ENCODE measurements at places on chromosomes 11 and 22.
A peak's percentile ranks its signal among the peaks of the same experiment; 100 is the strongest.

DNA sequence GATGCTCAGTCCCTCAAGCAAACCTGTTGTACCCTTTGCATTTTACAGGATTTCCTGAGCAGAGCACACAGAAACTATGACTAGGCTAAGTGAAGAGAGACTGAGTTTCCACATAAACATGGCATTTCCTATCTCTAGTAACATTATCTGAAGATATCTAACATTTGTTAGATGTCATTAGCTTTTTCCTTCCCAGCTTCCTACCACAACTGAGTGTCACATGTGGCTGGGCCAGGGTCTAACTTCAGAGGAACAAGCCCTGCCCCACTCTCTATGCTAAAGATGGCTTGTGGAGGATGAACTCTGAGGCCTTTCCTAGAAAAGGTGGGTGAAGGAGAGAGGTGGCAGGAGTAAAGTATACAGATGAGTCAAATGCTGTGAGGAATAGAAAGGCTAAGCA is 16.5 kb downstream of the C22orf42 start:
- no peak for DNase-seq

GRCh38 chr22:35914665-35915476 is 113.8 kb downstream of the RBFOX2 start:
- DNase-seq, result peak; percentile 62

DNA sequence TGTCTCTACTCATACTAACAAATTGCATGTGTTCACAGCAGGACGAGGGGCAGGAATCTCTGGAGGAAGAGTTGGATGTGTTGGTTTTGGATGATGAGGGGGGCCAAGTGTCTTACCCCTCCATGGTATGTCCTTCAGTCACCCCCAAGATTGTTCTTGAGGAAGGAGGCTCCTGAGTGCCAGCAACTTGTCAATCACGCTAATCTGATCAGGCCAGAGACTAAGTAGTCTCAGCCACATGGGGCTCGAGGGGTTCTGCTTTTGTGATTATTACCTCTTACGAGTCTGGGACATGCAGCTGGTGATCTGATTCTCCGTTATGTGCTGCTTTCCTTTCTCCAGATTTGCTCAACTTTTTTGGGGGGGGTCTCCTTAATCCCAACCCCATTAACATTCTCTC is 54.3 kb downstream of the CTNND1 start:
- no peak for DNase-seq

DNA sequence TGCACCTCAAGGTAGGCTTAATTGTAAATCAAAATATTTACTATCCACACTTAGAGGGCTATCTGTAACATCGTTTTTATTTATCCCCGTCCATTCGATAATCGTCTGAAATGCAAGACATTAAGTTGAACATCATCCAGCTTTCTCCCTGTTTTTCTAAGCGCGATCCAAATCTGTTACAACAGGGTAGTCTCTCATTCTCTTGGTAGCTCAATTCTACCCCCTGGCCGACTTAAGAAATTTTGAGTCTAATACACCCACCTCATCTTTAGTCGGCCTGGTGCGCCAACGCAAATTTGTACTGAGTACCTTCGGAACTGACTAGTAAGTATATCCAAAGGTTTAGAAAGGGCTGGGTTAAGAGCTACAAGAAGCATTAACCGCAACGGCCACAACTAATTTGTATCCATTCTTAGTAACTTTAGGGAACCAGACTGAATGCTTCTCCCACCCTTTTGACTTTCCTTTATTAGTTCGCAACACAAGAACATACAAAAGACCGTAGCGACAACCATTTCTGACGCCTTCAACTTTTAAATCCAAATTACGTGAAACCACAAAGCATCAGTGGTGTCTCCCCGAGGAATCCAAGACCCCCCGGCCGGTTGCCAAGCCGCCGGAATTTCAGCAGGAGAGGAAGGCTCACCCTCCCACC is 1.0 kb upstream of the ZNF143 start:
- DNase-seq, result peak; percentile 13

DNA sequence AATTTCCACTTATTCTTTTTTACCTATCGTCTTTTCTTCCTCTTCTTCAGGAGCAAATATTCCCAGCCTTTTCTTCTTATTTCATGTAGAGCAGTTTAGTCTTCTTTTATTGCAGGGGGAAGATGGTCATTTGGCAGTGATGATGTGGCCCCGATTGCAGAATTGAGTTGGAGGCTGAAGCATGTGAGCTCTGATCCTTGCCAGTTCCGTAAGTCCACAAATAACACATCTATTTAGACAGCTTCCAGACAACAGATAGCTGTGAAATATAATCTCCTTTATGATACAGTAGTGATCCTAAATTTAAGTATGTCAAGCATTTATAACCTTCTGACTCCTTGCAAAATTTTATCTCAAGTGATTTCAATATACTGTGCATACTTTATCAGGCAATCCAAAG is 27.5 kb downstream of the REXO2 start:
- no peak for DNase-seq

- no peak for DNase-seq
Observed at GRCh38 chr11:113577356-113578032, 102.3 kb upstream of the DRD2 start.

- peak; percentile 39 for DNase-seq
Observed at GRCh38 chr11:123407130-123407995, 22.7 kb upstream of the GRAMD1B start.

DNA sequence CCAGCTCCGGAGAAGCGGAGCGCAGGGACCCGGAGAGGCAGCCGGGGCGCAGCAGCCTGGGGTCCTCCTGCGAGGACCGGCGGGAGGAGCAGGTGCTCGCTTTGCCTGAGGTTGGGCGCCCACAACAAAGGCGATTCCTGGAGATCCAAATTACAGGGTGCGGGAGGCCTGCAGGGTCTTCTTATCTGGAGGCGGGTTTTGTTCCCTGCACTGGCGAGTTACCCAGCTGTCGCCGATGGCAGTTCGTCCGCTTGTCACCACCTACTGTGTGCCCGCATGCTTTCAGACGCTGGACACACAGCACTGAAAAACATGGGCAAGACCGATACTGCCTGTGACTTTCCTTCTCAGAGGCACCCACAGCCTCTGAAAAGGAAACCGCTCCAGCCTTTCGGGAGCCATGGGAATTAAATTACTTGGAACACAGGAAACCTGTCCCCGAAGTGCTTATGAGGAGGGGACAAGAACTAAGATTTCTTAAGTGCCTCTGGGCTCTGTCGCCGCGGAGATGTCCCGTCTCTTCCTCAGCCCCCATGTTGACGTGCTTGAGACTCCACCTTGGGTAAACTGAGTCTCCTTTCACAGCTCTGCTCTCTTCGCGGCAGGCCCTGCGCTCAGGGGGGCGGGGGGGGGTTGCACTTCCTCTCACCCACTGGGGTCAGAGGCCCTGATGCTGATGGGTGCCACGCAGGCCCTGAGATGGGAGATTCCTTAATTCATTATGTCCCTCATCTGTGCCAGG is 1.3 kb upstream of the ZFTA start:
- no peak for DNase-seq

DNA sequence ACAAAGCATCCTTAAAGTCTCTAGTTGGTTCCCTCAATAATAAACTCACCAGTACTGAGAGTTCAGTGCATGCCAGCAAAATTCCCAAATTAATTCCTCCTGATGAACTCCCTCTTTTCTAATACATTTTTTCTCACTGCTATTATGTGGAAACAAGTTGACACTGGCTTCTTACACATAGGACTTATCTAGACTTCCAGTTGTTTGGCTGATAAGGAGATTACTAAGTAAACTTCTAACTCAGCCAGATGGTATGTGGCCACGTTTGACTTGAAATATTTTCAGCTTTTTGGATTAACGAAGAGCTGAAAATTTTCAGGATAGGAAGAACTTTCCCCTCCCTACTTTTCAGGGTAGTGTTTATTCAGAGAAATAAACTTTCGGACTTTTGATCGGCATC is 1154.2 kb upstream of the TENM4 start:
- DNase-seq, result peak; percentile 51

- DNase-seq, result no peak
Observed at GRCh38 chr11:112751772-112752171, 209.4 kb upstream of the NCAM1 start.

DNA sequence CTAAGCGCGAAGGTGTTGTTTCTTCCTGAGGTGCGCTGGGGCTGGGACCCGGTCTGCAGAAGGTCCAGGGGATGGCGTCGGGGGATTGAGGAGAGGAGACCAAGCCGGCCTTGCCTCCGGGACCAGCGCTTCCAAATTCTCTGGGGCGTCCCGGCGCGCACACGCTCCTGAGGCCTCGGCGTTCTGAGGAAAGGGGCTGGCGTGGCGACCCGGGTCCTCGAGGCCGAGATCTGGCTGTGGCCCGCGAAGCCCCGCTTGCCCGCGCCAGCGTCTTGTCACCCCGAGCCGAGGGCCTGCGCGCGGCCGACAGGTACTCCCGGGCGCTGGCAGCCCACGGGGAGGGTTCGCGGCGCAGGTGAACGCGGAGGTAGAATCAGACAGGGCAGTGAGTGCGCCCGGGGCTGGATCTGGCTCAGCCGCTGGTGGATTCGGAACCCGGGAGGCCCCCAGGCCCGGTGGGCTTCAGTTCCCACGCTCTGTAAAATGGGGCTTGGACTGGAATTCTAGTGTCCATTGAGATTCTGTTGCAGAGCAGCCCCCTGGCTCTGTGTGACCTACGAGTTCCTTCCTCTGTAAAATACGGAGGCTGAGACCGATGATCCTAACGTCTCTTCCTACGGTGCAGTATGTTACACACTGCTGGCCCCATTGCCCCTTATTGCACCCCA is 14.7 kb downstream of the SSH3 start:
- no peak for DNase-seq

GRCh38 chr11:117786135-117786870 is 10.7 kb downstream of the DSCAML1 start:
- no peak for DNase-seq

DNA sequence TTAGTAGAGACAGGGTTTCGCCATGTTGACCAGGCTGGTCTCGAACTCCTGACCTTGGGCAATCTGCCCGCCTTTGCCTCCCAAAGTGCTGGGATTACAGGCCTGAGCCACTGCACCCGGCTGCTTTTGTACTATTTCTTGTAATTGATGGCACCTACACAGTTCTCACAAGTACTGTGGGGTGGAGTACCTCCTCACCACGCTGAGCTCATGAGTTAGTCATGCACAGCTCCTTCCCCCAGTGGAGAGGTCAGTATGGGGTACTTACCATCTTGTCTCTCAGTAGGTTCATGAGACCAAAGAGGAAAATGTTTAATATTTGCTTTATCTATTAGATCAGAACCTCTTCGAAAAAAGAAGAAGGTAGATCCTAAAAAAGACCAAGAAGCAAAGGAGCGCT is 2.1 kb downstream of the MRPL40 start:
- no peak for DNase-seq

DNA sequence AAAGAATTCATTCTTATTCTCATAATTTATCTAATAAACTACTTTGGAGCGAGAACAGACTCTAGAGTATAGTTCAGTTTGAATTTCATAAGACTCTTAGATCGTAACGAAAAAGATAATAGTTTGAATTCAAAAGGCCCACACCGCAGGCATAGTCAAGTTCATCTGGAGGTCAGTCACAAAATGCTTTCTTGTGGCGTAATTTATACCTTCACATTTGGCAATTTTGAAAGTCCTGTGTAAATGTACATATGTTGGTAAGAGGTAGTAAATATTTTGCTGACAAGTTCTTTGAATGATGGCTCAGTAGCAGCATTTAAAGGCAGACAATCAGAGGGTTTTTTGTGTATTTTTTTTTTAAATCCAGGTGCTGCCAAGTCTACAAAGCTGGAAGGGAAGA is 88.1 kb downstream of the TEAD1 start:
- DNase-seq, result no peak

GRCh38 chr22:20528405-20528978 is 21.1 kb downstream of the MED15 start:
- no peak for DNase-seq

DNA sequence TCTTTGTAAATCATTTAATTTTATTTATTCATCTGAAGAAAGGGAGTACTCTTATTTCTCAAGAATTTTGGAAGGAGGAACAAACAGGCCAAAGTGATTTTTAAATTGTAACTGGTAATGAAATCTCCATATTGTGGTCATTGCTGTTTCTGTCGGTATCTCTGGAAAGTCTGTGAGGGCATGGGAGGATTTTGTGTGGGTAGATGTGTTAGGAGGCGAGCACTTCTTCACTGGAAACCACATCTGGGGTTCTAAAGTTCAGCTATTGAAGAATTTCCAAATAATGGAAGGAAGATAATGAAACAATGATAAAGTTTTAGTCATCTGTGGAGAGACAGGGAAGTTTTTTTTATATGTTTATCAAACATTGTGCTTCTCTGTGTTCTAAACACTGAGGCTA is 6.6 kb downstream of the TRIM34 start:
- no peak for DNase-seq

- no peak for DNase-seq
Observed at GRCh38 chr11:66580803-66581202, 12.1 kb downstream of the CCDC87 start.

DNA sequence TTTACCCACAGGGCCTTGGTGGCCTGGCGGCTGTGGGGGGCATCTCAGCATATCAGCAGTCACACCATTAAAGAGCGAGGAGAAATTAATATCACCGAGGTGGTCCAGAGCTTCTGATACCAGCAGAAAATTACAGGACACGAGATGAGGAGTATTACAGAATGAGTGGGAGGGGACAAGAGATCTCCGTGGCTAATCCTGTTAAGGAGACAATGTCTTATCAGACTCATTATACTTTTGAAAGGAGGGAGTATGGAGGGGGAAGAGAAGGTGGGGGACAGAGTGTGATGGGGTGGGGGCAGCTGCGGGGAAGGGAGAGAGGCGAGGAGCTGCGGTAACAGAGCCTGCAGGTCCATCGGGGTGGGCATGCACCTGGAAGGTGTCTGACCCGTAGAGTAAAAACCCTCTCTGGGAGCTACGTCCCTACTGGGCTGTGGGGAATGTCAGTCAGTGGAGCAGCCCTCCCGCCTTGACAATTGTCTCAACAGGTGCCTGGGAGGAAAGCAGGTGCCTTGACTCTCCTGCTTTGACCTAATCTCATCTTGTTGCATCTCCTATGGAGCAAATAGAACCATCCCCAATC is 224.2 kb downstream of the CEP164 start:
- no peak for DNase-seq

- DNase-seq, result no peak
Observed at GRCh38 chr11:69058511-69059270, 10.0 kb downstream of the TPCN2 start.

DNA sequence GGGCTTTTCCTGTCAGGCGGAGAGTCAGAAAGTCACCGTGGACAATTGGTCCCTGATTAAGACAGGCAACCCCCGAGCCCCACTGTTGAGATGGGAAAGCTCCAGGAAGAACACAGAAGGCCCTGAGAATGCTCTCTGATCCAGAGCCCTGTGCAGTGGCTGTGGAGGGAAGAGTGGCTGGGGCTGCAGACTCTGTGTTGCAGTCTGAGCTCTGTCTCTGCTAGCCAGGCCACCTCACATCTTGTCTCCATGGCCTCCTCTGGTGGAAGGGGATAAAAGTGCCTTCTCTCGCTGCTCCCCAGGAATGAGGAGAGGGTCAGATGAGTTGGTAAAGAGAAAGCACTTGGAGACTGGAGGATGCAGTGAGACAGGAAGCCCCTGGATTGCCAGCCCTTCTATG is 141.2 kb downstream of the CEP164 start:
- no peak for DNase-seq

- no peak for DNase-seq
Observed at GRCh38 chr22:31828739-31829138, 74.9 kb downstream of the DEPDC5 start.
